A673 (cell line): ENCODE measurements at places on chromosomes 1 and 21.

- H3K36me3 ChIP-seq, result no peaks in the 10 kb centered on the region
- H3K4me1 ChIP-seq, result no peaks in the 10 kb centered on the region
- H3K4me3 ChIP-seq, result no peak overlapping the region
- H3K27ac ChIP-seq, result no peak overlapping the region
- DNase-seq, result peak; percentile 23
Observed at GRCh38 chr1:184739796-184740195, 14.9 kb downstream of the EDEM3 start.

- peak overlapping the region; percentile 87 for H3K27ac ChIP-seq
- H3K4me1 ChIP-seq, result peaks cover 32% of the 10 kb centered on the region
- peak overlapping the region; percentile 63 for H3K4me3 ChIP-seq
- DNase-seq, result peak; percentile 61
- H3K36me3 ChIP-seq, result no peaks in the 10 kb centered on the region
Observed at GRCh38 chr1:58782178-58783089, 1.4 kb downstream of the JUN start.

DNA sequence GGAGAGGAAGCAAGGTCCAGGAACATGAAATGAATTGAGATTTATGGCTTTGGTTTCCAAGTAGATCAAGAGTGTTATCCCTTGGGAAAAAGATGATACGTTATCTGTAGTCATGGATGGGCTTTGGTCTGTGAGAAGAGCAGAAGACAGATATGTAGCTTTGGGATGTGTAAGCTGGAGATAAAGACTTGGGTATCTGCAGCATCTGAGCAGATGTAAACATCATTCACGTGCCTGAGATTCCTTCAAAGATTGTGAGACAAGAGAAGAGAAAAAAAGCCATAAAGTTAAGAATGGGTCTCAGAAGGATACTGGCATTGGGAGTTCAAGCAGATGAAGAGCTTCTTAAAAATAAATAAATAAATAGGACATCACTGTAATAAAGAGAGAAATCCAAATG is 217.8 kb downstream of the PTPRC start:
- H3K4me1 ChIP-seq, result peaks cover 25% of the 10 kb centered on the region
- no peak overlapping the region for H3K27ac ChIP-seq
- no peaks in the 10 kb centered on the region for H3K27me3 ChIP-seq
- H3K4me3 ChIP-seq, result no peak overlapping the region
- no peak for DNase-seq
- peaks cover 50% of the 10 kb centered on the region for H3K36me3 ChIP-seq

GRCh38 chr1:51576085-51576444 is 40.8 kb upstream of the OSBPL9 start:
- peak overlapping the region; percentile 60 for H3K27ac ChIP-seq
- no peaks in the 10 kb centered on the region for H3K36me3 ChIP-seq
- DNase-seq, result no peak
- H3K4me1 ChIP-seq, result peaks cover 17% of the 10 kb centered on the region
- no peak overlapping the region for H3K4me3 ChIP-seq
- no peaks in the 10 kb centered on the region for H3K27me3 ChIP-seq

DNA sequence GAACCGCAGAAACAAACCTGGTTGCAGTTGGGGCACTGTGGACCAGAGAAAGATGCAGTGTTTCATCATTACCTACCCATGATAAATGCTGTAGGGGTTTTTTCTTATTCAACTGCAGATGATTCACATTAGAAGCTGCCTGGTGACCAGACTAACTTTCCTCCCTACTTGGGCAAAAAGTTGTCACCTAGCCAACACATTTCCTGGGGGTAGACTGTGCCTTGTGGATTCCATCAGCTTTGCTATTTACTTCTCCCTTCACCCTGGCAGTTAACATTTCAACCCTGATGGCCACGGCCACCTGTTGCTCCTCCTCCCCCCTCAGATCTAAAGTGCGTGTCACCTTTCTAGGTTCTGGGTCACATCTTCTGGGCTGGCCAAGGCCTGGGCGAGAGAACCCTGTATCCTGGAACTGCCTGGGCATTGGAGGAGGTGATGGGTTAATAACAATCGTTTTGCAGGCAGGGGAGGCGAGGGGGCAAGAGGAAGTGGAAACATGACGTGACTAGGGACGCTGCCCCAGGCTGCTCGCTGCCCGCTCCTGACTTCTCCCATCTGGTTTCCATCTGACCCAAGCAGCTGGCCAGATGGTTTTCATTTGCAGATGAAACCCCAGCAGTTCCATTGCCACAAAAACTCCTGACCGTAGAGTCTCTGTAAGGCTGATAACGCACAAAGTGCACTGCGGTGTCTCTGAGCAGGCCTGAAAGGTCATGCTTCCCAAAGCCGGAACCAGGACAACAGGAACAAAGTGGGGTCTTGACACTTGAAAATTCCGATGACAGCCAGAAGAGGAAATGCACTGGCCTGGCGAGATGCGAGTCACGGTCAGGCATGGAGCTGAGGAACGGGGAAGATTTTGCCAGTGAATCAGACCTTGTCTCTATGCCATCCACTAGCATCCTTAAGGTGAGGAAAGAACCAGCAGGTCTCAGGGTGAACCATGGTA is 36.6 kb downstream of the CAPZB start:
- no peak for DNase-seq
- peaks cover 3% of the 10 kb centered on the region for H3K36me3 ChIP-seq
- H3K4me3 ChIP-seq, result no peak overlapping the region
- no peak overlapping the region for H3K27ac ChIP-seq
- peaks cover 25% of the 10 kb centered on the region for H3K4me1 ChIP-seq

DNA sequence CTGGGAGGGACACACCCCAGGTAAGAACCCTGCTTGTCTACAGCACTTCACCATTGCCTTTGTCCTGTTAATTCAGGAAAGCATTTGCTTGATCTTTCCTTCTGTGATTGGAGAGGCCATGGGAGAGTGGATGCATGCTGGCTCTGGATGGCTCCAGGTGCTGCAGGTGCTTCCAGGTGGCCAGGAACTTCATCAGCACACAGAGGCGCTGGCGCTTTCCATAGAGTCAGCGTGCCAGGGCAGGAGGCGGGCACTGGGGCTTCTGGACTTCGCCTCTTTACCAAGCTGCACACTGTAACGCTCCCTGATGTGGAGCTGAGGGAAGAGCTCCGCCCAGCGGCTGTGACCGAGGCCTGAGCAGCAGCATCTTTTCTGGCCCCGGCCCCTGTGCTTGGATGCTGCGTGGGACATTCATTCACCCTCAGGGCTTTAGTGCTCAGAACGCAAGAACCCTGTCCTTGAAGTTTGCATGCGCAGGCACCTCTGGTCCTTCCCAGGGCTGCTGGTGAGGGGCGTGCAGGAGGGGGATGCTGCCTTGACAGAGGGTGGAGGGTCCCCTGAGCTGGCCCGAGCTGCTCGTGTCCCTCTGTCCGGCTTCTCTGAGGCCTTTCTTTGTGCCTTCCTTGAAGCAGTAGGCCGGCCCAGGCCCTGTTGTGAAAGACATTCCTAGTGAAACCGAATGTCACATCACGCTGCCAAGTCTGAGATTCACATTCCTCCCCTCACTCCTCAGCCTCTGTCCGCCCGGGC is 1.6 kb upstream of the MX2 start:
- peaks cover 12% of the 10 kb centered on the region for H3K27me3 ChIP-seq
- no peak for DNase-seq
- H3K4me3 ChIP-seq, result no peak overlapping the region
- no peak overlapping the region for H3K27ac ChIP-seq
- no peaks in the 10 kb centered on the region for H3K36me3 ChIP-seq
- H3K4me1 ChIP-seq, result no peaks in the 10 kb centered on the region

GRCh38 chr1:117181630-117182041 is 29.1 kb downstream of the VTCN1 start:
- H3K27me3 ChIP-seq, result no peaks in the 10 kb centered on the region
- no peak overlapping the region for H3K4me3 ChIP-seq
- H3K36me3 ChIP-seq, result no peaks in the 10 kb centered on the region

DNA sequence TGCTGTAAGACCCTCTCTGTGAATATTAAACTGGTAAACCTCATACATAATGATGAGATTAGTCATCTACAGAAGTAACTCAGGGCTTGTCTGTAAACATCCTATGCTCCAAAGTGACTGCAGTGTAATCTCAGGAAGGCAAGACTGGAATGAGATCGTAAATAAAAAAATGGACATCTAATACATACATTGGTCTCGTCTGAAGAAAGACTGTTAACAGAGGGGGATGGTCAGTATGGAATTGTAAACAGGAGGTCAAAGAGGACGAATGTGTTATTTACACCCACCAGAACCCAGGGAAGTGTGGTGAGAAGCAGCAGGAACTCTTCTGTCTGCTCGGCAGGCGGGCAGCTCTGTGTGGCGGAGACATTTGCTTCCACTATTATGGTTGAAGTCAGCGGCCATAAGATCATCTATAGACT is 51.4 kb downstream of the DISC1 start:
- no peak overlapping the region for H3K27ac ChIP-seq
- no peak for DNase-seq
